ENCODE measurements at places on chromosomes 1 and 21.

- no peak for DNase-seq
Observed at GRCh38 chr1:2104621-2105427, 54.6 kb downstream of the PRKCZ start.

DNA sequence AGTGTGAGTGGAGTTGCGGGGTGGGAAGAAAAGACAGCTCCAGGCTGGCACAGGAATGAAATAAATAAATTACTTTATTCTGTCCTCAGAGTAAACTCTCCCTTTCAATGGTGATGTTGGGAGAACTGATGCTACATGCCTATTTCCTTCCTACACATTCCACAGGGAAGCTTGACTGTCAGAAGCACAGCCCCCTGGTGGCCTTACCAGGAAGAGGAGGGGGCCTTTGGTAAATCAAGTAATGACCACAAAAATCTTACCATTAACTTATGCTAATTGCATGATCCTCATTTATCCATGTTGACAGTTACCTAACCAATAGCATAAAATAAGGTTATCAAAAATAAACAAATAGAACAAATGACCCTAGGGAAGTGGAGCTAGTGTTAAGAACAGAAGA is 605.0 kb upstream of the PKN2 start:
- peak; percentile 29 for DNase-seq

DNA sequence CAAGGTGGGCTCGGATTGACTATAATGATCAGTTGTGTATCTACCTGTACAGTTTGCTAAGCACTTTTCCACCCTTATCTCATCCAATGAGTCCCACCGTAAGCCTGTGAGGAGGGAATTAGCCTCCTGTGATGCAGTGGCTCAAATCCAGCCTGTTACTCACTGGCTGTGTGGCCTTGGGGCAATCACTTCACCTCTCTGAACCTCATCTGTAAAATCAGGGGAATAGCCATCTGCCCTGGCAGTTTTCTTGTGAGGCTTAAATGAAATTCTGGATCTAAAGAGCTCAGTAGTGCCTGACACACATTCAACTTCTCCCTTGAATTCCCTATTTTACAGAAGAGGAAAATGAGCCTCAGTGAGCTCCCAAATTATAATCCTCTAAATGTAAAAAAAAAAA is 7.4 kb upstream of the EXTL1 start:
- DNase-seq = no peak

DNA sequence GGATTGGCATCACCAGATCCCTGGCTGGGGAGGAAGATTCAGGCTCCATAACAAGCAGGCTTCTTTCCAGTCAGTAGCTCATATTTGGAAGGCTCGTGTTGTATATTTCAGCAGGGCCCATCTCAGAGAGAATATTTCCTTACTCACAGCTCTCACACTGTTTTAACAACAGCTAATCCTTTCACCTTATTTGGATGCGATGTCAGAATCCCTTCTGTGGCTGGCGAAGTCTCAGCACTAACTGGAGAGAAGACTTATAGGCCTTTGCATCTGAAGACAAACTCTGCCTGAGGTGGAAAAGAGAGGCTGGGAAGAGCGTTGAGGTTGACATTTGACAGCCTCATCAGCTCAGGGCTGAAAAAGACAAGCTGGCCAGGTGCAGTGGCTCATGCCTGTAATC is 47.2 kb upstream of the CAPZB start:
- no peak for DNase-seq

GRCh38 chr1:181479137-181479745 is 4.1 kb upstream of the CACNA1E start:
- DNase-seq = peak; percentile 62

GRCh38 chr1:42313970-42314369 is 21.1 kb downstream of the FOXJ3 start:
- DNase-seq = no peak

GRCh38 chr1:243474136-243474881 is 218.5 kb downstream of the SDCCAG8 start:
- DNase-seq = no peak

DNA sequence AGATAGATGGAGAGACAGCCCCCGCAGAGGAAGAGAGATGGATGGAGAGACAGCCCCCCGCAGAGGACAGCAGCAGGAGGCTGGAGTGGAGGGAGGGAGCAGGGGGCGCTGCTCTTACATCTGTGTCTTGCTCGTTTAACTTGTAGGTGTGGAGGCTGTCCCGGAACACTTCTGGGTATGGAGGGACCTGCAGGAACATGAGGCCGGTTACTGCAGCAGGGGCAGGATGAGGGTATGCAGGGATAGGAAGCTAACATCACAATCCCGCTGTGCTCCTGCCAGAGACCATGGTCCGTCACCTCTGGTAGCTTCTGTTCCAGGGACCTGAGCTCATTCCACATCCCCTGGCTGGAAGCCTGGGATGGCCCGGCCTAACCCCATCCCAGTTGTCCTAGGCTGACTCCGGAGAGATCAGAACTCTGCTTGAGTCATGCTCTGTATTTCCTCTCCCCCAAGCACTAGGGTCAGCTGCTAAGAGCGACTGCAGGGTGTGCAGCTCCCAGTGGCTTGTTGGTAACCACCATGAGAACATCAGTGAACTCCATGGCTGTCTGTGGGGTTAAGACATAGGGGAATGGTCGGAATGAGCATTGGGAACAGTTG is 36.7 kb upstream of the GOLT1A start:
- no peak for DNase-seq

DNA sequence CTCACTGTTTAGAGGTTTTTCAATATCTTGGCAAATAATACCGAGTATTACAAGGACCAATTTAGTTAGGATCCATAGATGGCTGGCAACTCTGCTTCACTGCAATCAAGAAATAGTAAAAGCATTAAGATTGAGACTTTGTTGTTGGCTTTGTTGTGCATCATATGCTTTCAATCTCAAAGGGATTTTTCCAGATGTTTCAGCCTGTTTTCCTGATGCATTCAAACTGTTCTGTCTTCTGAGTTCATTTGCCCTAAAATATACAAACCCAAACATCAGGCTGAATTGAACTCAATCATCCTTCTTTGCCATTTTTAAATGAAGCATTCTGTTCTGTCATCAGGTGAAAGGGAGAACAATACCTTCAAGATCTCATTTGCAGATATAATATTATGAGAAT is 248.7 kb downstream of the TTLL7 start:
- DNase-seq = no peak

DNA sequence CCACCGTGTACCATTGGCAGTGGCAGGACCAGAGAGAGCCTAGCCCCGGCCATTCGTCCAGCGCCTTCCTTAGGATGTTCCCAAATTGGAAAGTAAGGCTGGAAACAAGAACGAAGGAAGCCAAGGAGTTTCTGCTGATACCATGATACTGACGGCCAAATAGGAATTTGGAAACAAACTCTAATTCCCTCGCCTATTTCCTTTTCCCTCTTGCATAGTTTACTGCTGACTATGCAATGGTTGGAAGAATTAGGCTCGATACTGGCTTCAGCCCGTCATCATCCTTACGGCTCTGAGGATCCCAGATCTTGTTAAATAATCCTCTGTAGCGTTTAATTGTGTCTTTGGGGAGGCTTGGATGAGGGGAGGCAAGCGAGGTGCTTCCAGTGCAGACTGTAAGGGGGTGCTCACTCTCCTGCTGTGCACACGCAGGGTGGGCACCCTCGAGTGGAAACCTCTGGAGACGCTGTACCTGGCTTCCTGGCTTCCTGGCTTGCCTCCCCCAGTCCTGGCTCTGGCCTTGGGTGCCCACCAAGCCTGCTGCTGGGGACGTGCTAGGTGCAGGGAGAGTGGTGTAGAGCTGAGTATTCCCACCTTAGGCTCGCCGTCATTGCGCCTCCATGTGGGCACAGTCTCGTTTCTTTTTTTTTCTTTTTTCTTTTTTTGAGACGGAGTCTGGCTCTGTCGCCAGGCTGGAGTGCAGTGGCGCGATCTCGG is 27.4 kb upstream of the CAMTA1 start:
- DNase-seq = no peak

DNA sequence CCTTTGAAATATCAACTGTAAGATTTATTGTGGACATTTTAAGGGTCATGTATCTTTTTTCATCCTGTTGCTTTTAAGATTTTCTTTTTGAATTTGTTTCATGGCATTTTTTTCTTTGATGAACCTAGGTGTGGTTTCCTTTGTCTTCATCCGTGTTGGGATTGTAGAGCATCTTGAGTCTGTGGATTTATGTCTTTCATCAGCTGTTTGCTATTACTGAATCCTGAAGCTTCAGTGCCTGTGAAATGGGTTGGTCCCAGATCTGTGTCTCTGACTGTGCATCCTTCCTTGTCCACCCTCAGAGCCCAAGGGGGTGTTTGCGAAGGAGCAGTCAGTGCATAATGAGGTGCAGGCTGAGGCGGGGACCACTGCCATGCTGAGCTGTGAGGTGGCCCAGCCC is 37.3 kb downstream of the OBSCN start:
- DNase-seq = no peak

DNA sequence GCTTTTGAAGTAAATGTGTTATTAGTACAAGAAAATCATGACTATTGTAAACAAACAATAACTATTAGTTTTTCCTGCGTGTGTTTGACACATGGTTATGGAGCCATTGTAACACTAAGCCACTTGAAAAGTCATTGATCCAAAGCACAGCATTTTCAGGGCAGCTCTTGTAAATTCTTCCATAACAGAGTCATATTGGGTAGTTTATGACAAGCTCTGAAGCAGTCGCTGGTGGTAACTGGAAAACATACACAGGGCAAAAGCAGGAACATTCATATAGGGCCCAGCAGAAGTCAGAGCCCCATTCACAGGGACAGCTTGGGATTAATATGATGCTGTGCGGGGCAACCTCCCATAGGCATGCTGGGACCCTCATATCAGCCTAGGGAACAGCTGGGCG is 483.2 kb upstream of the PTBP2 start:
- no peak for DNase-seq

DNA sequence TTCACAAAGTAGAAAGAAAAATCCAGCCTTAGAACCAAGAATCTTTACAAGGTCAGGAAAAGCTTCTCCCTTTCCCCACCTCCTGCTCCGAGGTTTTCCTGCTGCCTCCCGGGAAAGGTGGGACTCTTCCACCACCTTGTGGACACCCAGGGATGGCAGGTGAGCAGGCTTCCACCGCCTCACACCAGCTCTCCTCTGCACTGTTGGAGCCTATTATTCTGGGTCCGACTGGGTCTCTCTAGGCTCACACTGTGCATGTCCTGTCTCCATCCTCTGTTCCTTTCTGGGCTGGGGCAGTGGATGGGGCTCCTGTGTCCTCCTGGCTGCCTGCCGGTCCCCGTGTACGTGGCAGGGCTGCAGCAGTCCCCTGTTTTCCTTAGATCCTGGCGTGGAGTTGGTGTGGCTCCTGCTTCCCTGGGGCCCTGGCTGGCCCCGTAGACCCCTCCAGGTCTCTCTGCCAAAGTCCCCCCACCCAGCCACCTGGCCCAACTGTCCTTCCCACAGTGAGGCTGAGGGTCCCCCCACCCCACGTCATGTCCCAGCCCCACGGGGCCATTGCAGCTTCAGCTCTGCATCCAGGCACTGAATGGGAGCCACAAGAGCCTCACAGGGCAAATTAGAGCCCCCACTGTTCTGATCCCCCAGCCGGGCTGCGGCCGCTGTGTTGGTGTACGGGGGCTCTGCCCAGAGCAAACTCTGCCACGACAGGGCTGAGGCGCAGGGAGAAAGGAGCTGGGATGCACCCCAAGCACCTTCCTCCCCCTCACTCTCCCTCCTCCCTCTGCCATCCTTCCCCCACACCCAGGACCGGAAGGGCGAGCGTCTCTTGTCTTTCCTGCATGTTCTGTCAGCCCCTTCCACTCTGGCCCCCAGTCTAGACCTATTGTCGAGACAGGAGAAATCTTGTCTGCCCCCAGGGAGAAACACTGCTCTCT is 3.3 kb upstream of the SLC45A1 start:
- DNase-seq = peak; percentile 79

- no peak for DNase-seq
Observed at GRCh38 chr1:93219443-93219842, 38.9 kb downstream of the CCDC18 start.

GRCh38 chr1:53344921-53345838 is 17.3 kb upstream of the LRP8 start:
- DNase-seq = no peak

GRCh38 chr1:244460197-244460596 is 876 bp upstream of the CATSPERE start:
- peak; percentile 32 for DNase-seq

DNA sequence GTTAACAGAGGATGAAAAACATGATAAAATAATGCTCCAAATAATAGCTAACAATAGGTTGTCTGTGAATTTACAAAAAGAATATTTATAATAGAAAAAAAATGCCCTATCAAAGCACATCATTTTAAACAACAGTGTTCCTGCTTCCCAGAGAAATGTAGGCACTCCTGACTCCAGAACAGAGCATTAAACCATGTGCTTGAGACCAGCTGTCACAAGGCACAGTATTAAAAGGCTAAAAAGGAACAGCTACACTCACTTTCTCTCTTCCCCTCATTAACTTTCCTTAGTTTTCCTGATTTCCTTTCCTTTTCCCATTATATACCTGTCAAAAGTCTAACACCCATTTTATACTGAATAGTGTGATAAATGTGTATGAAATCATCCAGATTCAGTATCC is 10.9 kb downstream of the VAV3 start:
- no peak for DNase-seq

DNA sequence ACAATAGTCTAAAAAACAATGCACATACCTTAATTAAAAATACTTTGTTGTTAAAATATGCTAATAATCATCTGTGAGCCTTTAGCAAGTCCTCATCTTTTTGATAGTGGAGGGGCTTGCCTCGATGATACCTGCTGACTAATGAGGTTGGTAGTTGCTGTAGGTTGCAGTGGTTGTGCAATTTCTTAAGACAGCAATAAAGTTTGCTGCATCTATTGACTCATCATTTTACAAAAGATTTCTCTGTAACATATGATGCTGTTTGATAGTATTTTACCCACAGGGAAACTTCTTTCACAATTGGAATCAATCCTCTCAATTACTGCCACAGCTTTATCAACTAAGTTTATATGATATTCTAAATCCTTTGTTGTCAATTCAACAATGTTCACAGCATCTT is 7.6 kb downstream of the C1orf87 start:
- peak; percentile 53 for DNase-seq

- no peak for DNase-seq
Observed at GRCh38 chr21:29991624-29992023, 51.8 kb upstream of the GRIK1 start.

GRCh38 chr1:39407896-39408640 is 83.4 kb upstream of the BMP8A start:
- no peak for DNase-seq

GRCh38 chr1:229470406-229471043 is 36.6 kb upstream of the ACTA1 start:
- DNase-seq = no peak

GRCh38 chr1:47838562-47839432 is 158.4 kb downstream of the TRABD2B start:
- DNase-seq = no peak

DNA sequence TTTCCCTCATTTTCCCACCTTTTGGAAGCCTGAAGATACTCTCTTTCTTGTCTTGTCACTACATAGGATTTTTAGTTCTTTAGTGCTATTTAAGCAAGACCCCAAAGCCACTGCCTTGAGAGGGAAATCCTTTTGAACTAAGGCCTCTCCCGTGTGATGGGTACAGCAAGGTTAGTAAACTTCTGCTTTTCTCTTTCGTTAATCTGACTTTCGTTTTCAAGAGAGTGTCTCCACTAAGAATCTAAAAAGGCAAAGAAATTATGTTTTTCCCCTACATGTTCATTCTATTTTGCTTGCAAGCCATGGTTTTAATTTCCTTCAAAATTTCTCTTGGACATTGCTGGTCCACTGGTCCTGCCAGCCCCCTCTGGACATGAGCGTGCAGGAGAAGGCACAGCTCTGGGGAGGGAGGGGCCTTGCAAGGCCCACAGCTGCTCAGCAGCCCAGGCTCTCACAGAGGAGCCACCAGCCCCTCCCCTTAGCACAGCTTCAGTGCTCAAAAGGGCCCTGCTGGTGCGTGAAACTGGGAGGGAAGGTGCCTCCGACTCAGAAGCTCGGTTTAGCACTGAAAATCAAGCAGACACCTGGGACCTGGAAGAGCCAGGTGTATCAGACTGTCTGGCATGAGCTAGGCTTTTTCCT is 210.9 kb upstream of the GALNT2 start:
- no peak for DNase-seq
